LHCN-M2 (cell line): ENCODE measurements at places on chromosomes 16 and 17.

DNA sequence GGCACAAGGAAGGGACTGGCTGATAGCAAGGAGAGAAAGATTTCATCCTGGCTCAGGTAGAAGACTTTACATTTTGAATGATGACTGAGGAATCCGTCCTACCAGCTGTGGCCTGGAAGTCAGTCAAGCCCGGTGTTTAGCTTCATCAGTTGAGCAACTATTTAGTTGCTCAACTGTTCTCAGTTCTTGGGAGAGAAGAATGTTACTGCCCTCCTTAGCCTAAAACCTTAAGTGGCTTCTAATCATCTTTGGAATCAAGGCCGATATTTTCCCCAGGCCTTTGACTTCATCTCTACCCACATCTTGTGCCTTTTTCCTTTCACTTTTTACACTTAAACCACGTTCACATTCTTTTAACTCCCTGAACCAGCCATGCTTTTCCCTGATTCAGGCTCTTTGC, 17.3 kb upstream of the RBL2 start:
- peak; percentile 24 for DNase-seq

GRCh38 chr16:83792391-83792790, 15.4 kb upstream of the HSBP1 start:
- no peak for DNase-seq

DNA sequence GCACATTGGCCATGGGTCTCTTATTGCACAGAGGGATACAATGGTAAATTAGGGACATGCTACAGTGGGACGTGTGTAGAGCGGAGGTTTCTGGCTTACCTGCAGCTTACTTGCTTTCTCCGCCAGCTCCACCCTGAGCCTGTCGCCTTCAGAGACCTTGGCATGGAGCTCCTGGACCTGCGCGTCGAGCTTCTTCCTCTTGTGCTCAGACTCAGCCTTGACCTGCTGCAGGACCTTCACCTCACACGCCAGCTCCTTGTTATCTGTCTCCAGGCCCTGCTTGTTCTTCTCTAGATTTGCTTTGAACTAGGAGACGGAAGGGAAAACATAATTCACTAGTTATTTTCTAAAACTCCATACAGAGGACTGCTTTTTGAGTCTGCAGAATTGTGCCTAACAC, 63.5 kb downstream of the NDEL1 start:
- no peak for DNase-seq

DNA sequence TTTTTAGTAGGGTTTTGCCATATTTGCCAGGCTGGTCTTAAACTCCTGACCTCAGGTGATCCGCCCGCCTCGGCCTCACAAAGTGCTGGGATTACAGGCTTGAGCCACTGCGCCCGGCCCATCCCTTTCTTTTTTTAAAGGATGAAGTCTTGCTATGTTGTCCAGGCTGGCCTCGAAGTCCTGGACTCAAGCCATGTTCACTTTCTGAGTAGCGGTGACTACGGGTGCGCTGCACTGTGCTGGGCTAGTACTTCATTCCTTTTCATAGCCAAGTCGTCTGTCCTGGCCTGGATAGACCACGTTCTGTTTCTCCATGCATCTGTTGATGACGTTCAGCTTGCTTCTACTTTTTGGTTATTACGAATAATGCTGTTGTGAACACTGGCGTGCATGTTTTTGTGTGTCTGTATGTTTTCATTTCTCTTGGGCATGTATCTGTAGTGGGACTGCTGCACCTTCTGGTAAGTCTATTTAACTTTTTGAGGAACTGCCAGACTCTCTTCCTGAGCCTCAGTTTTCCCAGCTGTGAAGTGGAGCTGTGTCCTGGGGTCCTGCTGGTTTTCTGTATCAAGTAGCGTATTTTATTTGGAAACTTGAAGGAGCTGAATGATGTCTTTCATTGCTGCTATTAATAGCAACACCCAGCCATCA, 40.0 kb upstream of the GSE1 start:
- no peak for DNase-seq

GRCh38 chr17:58517378-58517927, 3.0 kb upstream of the MTMR4 start:
- no peak for DNase-seq

GRCh38 chr17:71057448-71057847, 888.1 kb downstream of the KCNJ2 start:
- no peak for DNase-seq

DNA sequence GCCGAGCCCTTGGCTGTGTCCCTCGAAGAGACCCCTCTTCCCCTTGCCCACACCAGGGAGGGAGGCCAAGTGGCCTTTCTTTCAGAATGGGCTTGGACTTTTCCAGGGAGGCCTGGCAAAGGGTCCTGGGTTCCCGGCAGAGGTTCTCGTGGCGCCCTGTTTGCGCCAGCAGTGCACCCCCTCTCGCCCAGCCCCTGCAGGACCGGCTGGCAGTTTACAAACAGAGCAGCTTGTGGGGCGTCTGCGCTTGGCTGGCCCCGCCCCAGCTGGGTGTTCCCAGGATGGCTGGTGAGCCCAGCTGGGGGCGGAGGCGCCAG, 137.8 kb upstream of the CIBAR2 start:
- DNase-seq = no peak

- no peak for DNase-seq
Measured at GRCh38 chr17:58421711-58422110, 4.4 kb upstream of the RNF43 start.

DNA sequence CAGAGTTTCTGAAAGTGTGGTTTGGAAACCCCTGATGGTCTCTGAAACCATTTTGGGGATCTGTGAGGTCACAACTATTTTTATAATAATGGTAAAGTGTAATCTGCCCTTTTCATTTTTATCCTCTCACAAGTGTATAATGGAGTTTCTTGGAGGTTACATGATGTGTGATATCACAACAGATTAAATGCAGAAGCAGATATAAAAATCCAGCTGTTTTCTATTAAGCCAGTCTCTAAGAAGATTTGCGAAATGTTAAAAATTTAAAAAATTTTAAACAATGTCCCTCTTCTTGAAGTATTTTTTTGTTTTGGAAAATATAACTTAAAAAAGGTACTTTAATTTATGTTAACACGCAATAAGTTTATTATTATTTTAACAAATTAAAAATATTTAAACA, 48.7 kb downstream of the RPGRIP1L start:
- no peak for DNase-seq

GRCh38 chr16:70749681-70750601, 51.0 kb downstream of the VAC14 start:
- no peak for DNase-seq

DNA sequence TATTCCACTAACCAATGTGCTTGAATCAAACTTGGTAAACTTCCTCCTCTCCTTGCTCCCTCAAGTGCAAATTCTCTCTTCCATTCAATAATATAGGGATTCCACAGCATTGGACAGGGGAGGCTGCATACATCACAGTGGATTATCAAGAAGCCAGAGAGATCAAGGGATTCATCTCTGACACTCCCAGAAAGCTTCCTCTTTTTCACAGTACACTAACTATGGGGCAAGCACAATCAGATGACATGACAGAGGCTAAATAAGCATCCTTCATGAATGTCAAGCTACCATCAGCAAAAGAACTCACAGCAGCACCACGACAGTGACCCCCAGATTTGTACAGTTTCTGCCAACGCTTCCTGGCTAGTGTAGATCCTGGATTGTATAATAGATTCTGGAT, 178.4 kb upstream of the C17orf78 start:
- no peak for DNase-seq

GRCh38 chr17:34133350-34133749, 121.7 kb upstream of the CCL2 start:
- no peak for DNase-seq

- DNase-seq = no peak
Measured at GRCh38 chr17:521561-522325, 169.1 kb upstream of the RPH3AL start.

- DNase-seq = peak; percentile 19
Measured at GRCh38 chr17:20066253-20066652, 57.1 kb downstream of the SPECC1 start.

DNA sequence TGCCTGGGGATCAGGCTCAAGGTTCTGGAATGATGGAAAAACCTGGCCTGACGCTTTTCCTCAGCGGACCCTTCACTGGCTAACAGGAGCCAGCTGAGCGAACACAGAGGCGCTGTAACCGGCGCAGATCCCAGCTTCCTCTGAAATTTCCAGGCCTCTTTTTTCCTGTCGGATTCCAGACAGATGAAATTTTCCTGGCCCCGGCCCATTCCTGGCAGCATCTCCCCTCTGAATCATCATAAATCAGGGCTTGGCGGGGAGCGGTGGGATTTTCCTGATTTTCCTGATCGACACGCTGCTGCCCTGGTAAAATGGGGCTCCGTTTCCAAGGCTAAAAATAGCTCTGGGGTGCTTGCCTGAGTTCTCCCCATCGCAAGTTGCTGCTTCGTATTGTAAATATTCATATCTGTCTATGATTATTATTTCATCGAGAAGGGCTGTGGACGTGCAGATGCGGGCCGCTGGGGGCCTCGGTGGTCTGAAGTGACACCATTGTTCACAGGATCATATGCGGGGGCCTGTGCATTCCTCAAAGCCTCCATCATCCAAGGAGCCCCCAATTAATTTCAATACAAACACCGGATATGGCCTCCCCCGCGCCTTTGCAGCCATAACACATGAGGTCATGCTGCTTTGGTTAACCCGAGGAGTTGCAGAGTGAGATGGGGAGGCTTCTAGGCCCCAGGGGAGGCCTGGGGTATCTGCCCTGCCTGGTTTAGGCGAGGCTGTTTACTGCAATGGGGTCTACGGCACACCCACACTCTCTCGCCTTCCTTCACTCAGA, 45.8 kb upstream of the ETV4 start:
- peak; percentile 71 for DNase-seq

GRCh38 chr17:57565176-57565575, 179.9 kb downstream of the CCDC182 start:
- no peak for DNase-seq

- no peak for DNase-seq
Measured at GRCh38 chr17:50132104-50132794, 2.3 kb upstream of the SAMD14 start.

DNA sequence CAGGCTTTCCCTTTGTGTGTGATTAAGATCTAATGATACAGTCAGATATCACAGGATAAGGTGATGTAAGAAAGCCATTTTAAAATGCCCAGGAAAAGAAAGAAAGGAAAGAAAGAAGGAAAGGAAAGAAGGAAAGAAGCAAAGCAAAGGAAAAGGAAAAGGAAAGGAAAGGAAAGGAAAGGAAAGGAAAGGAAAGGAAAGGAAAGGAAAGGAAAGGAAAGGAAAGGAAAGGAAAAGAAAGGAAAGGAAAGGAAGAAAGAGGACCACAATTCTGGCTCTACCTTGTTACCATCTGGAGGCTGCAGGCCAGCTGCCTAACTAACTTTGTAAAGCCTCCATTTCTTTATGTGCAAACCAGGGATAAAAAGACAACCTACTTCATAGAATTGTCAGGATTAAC, 131.6 kb downstream of the DYNLRB2 start:
- no peak for DNase-seq

DNA sequence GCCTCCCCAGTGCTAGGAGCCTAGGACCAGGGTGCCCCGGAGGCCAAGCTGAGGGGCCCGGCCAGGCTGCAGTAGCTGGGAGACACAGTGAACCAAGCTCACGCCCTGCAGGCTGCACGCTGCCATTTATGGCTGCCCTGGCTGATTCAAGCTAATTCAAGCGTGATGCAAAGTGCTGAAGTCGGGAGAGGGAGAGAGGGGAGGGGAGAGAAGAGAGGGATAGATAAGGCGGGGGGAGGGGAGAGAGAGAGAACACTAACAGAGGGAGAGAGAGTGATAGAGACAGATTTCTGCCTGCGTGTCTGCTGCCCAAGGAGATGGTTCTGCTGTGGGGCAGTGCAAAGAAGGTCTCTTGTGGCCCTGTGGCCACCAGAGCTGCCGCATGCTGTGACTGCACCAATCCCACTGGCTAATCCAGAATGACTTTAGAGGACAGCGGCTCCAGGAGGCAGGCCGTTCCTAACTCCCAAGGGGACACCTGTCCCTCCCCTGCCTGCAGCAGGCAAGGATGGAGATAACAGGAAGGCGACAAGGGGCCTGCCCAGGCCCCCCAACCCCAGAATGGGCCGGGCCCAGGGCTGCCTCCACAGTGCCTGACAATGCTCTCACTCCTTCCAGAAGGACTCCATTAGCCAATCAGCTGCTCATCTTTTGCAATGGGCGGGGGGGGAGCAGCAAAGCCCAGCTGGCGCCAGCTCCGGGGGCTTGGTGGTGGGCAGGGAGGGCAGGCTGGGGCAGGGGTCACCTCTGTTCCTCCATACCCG, 12.9 kb downstream of the MXRA7 start:
- peak; percentile 59 for DNase-seq

DNA sequence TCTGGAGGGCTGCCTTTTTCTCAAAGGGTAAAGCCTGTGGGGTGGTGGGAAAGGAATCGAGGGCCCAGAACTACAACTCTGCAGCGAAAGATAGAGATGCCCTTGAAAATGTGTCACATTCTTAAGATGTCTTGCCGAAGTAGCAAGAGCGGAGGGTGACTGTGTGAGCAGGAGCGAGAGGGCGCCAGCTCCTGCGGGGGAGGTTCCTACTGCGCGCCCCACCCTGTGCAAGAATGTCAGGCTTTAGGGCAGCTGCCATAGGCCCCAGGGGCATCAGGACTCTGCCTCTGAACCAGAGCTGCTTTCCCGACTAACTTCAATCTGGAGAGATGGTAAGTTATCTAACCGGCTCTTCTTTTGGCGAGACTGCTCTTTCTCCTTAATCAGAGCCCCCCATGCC, 11.8 kb upstream of the ITGAE start:
- no peak for DNase-seq

DNA sequence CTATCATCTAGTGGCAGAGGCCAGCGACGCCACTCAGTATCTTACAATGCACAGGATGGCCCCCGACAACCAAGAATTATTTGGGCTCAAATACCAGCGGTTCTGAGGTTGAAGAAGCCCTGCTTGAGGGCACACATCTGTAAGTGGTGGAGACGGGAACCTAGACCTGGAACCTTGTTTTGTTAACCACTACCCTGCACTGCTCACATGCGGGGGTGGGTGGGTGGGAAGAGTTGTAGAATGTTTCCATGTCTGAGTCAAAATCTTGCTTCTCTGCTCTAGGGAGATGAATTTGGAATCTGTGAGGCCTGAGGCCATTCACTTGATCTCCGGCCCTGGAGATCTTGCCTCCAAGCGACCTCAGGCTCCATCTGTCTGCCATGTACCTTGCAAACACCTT, 44.1 kb downstream of the ABCC1 start:
- DNase-seq = no peak

GRCh38 chr17:37373530-37374159, 2.1 kb upstream of the C17orf78 start:
- peak; percentile 76 for DNase-seq

- no peak for DNase-seq
Measured at GRCh38 chr16:66508248-66508913, 41.5 kb downstream of the TK2 start.

- no peak for DNase-seq
Measured at GRCh38 chr17:246851-247421, 65.5 kb upstream of the DOC2B start.

GRCh38 chr17:76710863-76711611, at the start of gene MXRA7:
TSS of gene MXRA7 (minus strand) at chr17:76710965. CDS start at chr17:76710946, 19 bp downstream.
- DNase-seq = peak; percentile 77

- DNase-seq = no peak
Measured at GRCh38 chr16:15492091-15492740, 57.8 kb downstream of the BMERB1 start.

GRCh38 chr16:1167276-1168107, 14.6 kb downstream of the CACNA1H start:
- no peak for DNase-seq

- DNase-seq = no peak
Measured at GRCh38 chr16:54165912-54166865, 120.4 kb downstream of the IRX3 start.
